ENCODE measurements at places on chromosomes 3 and 15.

DNA sequence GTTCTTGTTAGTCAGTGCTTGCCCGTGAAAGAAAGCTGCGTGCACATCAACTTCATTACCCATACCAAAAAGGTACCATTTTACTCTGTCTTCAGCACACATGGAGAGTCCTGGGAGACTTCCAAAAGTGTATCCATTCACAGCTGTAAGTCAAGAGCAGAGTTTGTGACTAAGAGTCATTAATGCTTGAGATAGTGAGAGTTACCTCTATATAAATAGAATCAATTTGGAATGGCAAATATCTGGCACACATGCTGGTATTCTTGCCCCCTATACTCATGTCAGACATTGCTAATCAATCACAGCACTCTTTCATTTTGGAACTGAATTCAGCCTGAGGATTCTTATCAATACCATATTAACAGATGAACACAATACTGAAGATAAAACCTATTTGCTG lies 14.2 kb downstream of the CP start:
- no peak for DNase-seq

DNA sequence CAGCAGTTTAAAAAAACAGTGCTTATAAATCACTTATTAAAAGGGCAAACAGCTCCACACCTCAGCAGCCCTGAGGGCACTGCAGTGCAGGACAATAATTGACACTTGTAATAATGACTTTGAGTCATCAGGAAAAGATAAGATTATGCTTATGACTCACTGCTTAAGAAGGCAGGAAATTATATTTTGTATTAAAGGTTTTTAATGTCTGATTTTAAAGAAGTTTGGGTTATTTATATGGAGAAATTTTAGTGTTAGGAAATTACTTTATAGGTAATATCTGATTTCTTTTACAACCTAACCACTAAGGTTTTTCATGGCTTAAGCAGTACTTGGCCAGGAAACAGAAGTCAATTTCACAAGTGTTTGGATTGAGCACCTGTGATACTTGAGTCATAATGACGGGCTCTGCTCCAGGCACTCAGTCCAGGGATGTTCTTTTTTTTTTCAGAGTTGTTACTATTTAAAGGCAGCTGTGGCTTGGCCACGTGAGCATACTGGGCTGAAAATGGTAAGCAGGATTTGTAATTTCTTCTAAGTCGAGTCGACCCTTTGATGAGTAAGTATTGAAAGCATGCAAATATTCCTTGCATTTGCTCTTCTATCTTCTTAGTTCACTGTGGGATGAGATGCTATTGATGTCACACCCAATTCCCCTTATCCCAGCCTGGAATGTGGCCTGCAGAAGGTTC lies 21.6 kb upstream of the SLC6A20 start:
- no peak for DNase-seq

- DNase-seq: no peak
Measured at GRCh38 chr15:101773496-101774100, 29.7 kb upstream of the OR4F6 start.

- no peak for DNase-seq
Measured at GRCh38 chr3:149599236-149599635, 58.6 kb downstream of the WWTR1 start.

DNA sequence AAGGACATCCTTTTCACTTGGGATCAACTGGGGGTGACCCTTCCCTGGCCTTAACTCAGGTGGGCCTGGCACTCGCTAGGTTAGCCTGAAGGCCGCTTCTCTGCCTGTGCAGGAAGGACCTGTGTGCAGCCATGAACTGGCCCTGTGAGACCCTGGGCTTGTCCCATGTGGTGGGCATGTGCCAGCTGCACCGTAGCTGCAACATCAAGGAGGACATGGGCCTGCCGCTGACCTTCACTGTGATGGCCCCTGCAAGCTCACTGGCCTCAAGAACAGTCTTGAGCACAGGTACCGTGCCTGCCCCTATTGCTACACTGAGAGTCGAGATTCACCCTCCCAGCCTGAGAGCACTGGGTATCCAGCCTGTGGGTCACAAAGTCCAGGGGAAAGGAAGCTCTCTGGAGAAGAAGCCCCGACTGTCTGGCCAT lies 43.0 kb downstream of the SAXO2 start:
- DNase-seq: no peak

GRCh38 chr3:114962189-114962588 lies 184.9 kb downstream of the ZBTB20 start:
- no peak for DNase-seq

DNA sequence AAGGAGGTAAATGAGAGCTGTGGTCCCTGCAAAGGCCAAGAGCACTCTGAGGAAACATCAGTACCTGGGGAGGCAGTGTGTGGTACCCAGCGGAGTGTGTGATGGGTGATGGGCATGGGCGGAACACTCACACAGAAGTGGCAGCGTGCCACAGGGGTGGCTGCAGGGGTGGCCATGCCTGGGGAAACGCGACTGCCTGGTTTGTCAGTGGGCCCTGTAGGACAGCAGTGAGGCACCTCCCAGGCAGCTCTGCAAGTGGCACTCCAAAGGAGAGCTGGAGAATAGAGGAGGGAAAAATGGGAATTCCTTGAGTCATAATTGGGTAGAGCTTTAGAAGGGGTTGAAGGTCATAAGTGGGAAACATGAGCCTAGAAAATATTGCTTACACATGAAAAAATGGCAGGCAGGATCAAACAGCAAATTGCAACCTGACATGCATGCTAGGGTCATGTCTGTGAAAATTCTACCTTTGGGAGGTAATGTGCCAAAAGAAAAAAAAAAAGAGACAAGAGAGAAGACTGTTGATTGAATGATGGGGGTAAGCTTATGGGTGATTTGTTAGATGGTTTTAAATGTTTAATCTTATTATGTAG lies 138.4 kb downstream of the RPLP1 start:
- no peak for DNase-seq

DNA sequence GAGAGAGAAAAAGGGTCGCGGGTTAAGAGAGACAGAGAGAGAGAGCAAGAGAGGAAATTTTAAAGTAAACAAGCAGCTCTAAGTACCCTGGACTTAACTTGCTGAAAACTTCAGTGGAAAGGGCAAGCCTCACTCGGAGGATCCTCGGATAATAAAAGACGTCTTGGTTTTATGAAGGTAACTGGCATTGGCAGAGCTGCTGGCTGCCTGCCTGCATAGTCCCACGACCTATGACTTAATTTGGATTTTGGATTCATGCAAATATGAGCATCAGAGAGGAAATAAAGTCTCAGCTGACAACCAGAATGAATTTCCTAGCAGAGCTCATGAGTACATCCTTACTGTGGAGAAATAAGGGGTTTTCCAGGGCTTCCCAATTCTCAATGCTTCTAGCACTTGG lies 95.1 kb upstream of the PDZRN3 start:
- no peak for DNase-seq

GRCh38 chr3:62238431-62238830 lies 134.9 kb downstream of the FEZF2 start:
- no peak for DNase-seq

DNA sequence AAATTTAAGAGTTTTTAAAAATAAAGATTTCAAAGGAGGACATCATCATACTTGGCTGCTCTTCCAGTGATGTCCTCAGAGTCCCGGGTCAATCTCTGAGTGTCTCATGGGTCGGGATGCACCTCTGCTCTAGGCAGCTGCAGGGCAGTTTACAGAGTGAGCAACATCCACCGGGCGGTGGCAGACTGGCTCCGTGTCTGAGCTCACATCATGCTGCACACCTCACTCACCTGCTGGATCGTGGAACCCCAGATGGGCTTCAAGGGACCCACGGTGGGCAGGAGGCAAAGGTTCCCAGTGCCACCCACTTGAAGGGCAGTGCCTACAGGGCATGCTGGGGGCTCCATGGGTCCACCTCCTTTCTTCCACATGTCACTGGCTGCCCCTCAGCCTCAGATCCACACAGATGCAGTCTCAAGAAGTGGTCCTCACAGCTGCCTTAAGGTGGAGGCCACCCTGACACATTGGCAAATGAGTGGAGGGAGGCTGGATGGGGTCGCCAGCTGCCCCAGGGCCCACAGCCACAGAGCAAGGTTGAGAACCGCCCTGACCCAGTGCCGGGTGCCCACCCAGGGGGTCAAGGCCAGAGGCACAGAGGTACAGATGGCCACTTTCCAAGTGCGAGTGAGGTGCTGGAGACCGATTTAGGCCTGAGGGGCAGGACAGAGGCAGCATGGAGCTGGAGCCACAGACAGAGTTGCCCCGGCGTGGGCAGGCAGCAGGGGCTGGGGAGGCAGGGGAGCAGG lies 25.2 kb downstream of the CYFIP1 start:
- no peak for DNase-seq

DNA sequence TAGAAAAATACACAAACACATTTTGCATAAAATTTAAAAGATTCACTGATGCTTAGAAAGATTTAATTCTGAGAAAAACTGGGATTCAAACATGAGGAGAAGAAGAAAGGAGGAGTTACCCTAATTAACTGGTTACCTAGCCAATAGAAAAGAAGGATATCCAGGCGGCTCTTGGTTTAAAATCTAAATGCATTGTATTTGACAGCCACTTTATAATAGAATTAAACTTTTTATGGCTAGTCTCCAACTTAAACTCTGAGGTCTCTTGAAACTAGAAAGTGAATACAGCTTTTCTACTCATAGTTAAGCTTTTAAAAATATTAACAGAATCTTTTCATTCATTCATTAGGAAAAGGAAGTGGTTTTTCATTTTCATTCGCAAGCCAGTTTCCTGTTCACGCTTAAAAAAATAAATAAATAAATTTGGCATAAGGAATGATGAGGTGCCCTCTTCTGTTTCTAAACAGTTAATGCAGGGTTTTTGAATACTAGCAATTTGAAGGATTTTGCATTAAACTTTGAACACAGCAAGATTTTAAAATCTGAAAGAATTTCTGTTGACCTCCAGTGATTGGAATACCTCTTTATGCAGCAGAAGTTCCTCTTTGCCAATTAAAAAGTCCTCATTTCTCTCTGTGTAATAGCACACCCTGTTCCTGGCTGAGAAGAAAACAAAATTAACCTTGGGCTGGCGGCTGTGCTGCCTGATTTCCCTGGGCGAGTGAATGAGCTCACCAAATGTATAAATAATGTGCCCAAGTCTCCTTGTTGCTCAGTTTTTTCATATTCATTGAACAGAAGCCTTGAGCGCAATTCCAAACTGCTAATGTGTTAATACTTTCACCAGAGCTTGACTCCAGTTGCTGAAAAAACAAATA lies 105.1 kb downstream of the ZMAT3 start:
- DNase-seq: no peak

Data from stimulated activated CD8-positive, alpha-beta memory T cell treated with anti-CD3 and anti-CD28 coated beads, Interleukin-2, amount 100 ng/mL, for 48 hours (primary cell).